ENCODE measurements at places on chromosomes 1 and 21. TPM values are rescaled to one million over a fixed set of nuclear protein-coding genes. Genes with fewer than 3 reads are reported as not detected.

SPATA21 gene
- not detected for total RNA-seq

SNAPIN gene
- 15.2 TPM for total RNA-seq

DNA sequence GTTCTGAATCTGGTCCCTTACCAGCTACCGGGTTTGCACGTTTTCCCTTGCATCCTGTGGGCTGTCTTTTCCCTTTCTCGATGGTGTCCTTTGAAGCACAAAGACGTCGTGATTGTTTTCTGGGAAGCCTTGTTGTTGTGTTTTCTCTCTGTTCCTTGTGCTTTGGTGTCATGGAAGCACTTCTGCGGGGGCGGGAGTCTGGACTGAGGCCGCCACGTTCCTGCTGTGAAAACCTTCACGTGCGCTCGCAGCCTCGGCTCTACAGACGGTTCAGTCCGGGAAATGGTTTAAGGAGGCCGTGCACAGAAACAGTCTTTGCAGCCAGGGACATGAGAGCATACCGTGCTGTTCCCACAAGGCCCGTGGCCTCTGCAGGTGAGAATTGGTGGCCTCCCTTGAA, 68.5 kb downstream of the SKI start:
- DNase-seq: no peak

TRAF3IP3 gene
- 2.2 TPM for total RNA-seq

GRCh38 chr1:159228554-159228953, 23.9 kb downstream of the ACKR1 start:
- no peak for DNase-seq

CFH gene
- total RNA-seq: 130 TPM

FCGR3A gene
- total RNA-seq: 12.8 TPM

DNA sequence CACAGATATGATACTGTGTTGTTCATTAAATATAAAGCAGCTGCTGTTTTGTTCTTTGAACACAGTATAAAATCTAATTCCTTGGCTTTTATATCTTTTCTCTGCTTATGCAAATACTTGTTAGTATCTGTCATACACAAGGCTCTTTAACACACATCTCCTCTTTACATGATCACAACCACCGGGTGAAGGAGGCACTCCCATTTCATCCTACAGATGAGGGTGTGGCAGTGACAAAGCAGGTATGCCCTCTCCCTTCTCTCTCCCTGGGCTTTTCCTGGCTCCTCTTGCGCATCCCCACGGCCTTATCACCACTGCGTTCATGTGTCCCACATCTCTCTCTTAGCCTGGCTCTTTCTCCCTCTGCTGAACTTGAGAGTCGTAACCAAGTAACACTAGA, 38.2 kb downstream of the JUN start:
- DNase-seq: no peak

WLS gene
- total RNA-seq: 77.4 TPM

KLHL20 gene
- 2.6 TPM for total RNA-seq

RGS4 gene
- not detected for total RNA-seq

DNA sequence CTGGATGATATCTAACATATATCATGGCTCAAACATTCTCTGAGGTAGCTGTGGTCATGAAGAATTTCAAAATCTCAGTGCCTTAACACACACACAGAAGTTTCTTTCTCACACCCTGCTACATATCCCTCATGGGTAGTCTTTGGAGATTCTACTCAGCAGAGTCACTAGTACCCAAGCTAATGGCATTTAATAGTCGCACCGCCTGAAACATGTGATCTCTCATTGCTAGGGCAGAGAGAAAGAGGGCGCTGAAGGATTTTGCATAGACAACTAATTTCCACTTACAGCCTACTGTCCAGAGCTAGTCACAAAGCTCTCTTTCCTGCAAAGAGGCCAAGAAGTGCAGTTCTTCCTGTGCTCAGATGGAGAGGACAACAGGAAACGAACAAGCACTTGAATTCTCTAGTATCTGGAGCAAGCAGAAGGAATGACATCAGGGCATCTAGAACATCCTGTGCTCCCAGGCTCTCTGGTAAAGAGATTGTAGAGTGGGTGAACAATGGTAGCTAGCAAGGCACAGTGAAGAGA, 183.4 kb upstream of the PTBP2 start:
- peak; percentile 70 for DNase-seq

DNA sequence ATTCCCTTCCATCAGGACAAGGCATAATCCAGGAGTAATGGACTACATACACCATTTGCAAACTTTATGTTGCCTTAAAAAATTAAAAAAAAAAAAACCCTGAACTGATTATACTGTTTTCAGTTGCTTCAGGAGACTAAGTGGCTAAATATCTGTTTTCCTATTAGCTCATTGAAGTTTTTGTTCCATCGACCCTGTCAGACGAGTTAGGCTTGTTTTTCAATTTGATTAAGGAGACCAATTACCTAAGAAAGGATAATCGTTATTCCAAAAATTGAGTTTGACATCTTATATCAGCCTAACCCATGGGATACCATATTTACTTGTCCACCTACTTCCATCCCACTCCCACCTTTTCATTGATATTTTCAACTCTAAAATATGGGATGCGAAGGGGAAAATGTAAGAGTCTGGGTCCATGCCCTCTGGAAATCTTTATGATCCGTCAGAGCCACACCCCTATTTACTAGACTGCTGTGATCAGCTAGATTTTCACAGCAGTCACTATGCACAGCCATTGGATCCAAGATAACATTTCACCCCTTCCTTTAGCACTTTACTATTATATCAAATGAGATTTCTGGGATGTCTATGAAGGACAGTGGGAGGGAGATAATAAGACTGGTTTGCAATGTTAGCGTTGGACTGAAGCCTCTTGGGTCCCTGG, 41.0 kb downstream of the IL12RB2 start:
- no peak for DNase-seq

GRCh38 chr21:32329776-32330175, 31.1 kb downstream of the MRAP start:
- no peak for DNase-seq

DNA sequence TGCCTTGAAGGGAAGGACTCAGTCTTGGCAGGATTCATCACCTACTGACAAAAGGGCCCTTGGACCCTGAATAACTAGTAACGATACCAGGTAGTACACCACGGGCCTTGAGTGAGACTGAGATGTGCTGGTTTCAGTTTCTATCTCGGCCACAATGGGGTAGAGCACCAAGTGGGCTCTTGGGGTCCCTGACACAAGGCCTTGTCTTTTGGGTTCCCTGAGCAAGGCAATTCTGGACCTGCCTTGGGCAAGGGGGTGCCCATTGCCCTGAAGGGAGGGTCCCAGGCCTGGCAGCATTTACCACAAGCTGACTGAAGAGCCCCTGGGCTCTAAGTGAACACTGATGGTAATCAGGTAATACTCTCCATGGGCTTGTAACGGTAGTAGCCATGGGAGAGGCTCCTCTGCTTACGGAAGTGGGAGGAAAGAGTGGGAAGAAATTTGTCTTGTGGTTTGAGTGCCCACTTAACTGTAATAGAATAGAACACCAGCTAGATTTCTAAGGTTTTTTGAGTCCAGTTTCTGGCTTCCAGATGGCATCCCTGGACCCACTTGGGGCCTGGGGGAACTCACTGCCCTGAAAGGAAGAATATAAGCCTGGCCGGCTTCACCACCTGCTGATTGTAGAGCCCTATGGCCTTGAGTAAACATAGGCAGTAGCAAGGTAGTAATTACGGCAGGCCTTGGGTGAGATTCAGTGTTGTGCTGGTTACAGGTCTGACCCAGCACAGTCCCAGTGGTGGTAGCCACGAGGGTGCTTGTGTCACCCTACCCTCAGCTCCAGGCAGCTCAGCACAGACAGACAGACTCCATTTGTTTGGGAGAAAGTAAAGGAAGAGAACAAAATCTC, 58.5 kb downstream of the WDR4 start:
- DNase-seq: peak; percentile 59

TMPRSS3 gene
- total RNA-seq: 13.6 TPM

PTGER3 gene
- 22.7 TPM for total RNA-seq

DNA sequence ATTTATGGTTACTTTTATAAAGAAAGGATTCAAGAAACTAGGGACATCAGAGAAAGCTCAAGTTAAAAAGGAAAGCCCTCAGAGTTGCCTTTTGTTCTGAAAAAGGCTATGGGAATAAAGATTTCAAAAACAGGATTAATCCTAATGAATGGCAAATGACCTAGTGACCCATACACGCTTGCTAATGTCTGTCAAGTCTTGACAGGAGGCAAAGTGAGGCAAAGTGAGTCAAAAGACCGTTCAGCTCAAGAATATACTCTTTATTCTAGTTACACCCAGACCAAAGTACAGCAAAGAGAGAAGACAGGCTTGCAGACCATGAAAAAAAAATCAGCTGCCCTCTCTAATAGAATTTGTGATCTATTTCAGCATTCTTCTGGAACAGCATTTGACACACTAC, 3.5 kb downstream of the ZNF436 start:
- no peak for DNase-seq

GRCh38 chr1:168079761-168080160, 57.0 kb downstream of the GPR161 start:
- no peak for DNase-seq
